Activated T-cell treated with anti-CD3 and anti-CD28 coated beads for 4 hours (primary cell): ENCODE measurements at places on chromosomes 13 and 19.

- no peak for DNase-seq
These were observed 77.0 kb downstream of the TM9SF2 start for GRCh38 chr13:99577934-99578917.

DNA sequence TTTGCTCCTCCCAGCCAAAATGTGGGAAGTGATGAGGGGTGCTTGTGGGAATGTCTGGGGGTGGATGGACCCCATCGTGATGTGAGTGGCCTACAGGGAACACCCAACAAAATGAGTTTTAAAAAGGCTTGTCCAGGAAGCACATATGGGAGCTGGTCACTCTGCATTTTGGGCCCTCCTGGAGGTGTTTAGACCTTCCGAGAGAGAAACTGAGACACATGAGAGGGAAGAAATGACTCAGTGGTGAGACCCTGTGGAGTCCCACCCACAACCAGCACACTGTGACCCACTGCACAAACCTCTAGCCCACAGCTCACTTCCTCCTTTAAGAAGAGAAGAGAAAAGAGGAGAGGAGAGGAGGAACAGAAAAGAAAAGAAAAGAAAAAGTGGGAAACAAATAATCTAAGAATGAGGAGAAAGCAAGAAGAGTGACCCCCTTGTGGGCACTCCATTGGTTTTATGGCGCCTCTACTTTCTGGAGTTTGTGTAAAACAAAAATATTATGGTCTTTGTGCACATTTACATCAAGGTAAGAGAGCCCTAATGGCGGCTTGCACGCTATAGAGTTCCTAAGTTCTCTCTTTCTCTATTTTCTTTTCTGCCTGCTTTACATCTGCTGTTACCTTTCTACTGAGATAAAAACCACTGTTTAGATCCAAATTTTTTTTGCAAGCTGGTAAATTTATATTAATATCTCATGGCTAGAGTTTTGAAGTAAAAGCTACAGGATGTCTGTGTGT is 13.3 kb upstream of the LILRB1 start:
- no peak for DNase-seq

DNA sequence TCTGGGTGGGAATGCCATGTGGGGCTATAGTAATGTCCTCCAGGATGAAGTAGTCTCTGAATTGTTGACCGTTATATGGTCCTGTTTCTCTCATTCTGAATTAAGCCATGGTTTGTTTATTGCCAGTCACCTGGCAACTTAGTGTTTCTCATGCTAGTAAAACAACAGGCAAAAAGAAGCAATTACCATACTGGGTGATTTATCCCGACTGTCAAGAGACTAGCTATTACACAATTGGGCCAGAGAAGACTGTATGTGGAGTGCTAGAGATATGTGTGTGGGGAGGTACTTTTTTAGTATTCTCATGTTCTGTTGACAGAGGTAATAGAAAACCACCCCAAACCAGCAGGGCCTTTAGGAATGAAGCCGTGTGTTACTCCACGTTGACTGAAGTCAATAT is 258.2 kb downstream of the TDRD3 start:
- DNase-seq: no peak

DNA sequence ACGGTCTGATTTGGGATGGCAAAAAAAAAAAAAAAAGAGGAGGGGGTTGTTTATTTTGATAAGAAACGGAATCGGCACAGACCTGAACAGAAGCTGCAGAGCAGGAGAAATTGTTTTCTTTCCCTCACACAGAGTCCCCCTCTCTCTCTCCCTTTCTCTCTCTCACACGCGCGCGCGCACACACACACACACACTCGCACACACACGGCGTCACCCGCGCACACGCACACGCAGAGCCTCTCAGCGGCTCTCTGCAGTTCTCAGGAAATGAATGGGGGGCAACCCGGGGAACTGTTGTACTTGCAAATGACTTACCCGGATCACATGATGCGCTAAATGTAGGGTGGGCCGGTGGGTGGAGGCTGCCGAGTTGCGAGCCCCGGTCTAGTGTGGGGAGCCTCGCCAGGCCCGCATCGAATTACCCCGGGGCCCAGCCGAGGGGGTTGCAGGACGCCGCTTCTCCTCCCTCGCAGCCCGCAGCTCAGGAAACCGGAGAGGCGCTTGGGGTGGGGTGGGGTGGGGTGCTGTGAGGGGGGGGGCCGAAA is 475 bp downstream of the KLF12 start:
- peak; percentile 79 for DNase-seq

DNA sequence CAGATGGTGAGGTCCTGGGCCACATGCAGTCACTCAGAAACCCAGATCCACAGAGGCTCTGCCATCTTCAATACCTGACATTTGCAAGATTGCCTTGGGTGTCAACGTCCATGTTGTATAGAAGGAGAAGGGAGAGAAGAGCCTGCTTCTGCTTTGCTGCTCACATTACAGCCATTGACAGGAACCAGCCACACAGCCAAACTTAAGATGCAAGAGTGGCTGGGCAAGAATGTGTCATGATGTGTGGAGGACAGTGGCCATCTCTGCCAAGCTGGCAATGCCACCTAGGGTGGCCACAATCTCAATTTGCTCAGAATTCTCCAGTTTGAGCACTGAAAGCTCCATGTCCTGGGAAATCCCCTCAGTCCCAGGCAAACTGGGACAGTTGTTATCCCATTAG is 25.9 kb upstream of the SERPINE3 start:
- DNase-seq: no peak

DNA sequence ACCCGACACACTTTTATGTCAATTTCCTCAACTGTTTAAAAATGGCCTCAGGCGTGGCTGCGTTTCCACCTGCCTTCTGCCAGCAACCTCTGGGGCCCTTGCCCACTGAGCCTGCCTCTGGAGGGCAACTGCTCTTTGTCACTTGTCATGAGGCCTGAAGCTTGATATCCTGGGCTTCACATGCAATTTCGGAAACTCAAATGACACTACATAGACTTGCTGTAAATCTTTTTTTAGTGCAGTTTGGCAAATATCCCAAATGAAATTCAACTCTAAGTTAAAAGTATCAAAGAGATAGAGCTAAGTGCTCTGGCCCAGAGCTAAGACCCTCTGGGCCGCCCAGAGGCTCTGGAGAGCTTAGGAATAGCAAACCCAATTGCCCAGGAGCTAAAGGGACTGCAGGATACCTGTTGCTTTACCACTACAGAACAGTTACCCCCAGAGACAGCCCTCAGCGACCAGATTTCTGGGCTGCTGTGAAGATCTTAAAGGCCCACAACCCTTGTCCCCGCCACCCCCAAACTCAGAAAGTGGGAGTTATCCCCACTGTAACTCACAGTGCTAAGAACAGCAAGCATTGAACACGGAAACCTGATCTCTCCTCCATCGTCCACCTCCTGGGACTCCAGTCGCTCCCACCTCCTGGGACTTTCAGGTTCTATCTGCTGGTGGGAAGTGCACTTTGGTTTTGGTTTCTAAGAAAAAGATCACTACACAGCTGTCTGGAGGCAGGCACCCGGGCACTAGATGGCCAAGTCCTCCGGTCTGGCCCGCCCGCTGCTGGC is 19.4 kb downstream of the GJA3 start:
- DNase-seq: no peak

- DNase-seq: peak; percentile 38
These were observed 755 bp upstream of the RAB3A start for GRCh38 chr19:18204394-18205199.

DNA sequence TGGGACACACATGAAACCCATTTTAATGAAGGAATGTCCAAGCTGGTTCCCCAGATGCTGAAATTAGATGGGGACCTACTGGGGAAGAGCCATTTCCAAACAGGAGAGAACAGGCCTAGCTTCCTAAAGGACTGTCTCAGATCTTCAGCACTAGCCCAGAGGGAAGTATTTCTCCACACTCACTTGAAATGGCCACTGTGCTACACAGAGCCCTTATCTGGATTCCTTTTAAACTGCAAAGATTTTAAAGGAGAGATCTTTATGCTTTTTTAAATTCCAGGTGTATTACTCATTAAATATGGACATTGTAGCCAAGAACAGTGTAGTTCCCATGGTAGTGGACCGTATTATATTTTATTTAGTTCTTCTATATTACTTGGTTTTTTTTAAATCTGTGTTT is 255.3 kb downstream of the SHISA2 start:
- DNase-seq: no peak

- no peak for DNase-seq
These were observed 49.4 kb downstream of the SERP2 start for GRCh38 chr13:44422755-44423643.

GRCh38 chr19:18637673-18638630 is 1.1 kb downstream of the KLHL26 start:
- DNase-seq: no peak

GRCh38 chr19:3944018-3944721 is 11.3 kb downstream of the NMRK2 start:
- DNase-seq: no peak

- no peak for DNase-seq
These were observed 97.3 kb downstream of the TDRD3 start for GRCh38 chr13:60494296-60494695.

DNA sequence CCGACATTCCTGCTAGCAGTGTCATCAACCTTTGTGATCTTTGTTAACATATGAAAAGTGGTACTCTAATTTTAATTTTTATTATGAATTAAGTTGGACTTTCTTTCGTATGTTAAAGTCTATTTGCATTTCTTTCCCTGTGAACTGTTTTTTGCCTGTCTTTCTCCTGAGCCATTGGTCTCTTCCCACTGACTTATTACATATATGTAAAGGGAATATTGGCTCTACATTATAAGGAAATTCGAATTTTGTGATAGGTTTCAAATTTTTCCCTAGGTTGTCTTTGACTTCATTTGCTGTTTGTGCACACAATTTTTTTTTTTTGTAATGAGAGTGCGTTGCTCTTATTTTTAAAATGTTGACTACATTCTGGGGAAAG is 442 bp upstream of the CDC16 start:
- no peak for DNase-seq

DNA sequence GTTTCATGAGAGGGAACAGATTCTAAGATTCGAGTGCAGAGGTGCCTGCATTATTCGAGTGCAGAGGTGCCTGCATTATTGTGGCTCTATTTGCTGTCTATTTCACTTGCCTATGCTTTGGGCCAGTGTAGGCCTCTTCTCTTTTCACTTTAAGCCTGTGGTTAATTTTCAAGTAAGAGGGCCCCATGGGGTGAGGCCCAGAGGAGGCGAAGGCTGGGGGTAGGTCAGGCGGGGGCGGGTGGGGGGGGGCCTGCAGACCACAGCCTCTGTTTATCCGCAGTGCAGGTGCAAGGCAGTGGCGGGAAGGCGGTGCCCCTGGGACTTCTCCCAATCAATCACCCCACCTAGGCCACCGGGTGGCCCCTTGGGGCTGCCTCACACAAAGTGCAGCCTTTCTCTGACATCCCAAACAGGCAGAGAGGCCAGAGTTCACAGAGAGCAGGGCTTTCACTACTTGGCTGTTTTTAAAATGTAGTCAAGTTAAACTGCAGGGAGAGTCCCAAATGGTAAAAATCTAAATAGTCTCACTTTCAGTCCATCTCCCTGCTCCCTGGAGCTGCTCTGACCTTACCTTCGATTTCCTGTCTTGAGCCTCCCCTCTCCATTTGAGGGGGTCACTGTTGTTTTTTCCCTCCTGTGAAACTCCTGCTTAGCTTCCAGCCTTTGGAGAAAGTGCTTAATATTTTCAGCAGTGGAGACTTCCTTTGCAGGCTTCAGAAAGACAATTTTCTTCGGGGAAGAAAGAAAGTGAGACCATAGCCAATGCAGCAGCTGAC is 249.0 kb downstream of the DLEU7 start:
- no peak for DNase-seq

DNA sequence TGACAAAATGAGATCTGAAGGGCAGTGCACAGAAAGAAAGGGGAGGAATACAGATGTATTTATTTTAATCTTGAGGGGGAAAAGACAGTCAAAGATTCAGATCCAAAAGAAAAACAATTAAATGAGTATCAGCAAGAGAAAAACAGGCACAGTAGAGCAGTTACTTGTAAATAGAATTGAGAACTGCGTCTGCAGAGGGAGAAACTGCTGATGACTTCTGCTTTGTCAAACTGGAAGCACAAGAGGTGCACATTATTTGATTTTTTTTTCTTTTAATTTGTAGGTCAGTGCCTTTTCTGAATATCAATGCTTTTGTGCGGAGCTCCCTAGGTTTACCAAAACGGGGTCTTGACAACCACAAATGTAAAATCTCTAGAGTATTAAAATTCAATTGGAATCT is 37.3 kb downstream of the EFNB2 start:
- no peak for DNase-seq

GRCh38 chr19:46915386-46915785 is 54.6 kb downstream of the ARHGAP35 start:
- no peak for DNase-seq

GRCh38 chr19:38115271-38115802 is 108.7 kb downstream of the DPF1 start:
- no peak for DNase-seq

GRCh38 chr19:54696117-54696548 is 28.1 kb upstream of the KIR3DL3 start:
- DNase-seq: no peak

DNA sequence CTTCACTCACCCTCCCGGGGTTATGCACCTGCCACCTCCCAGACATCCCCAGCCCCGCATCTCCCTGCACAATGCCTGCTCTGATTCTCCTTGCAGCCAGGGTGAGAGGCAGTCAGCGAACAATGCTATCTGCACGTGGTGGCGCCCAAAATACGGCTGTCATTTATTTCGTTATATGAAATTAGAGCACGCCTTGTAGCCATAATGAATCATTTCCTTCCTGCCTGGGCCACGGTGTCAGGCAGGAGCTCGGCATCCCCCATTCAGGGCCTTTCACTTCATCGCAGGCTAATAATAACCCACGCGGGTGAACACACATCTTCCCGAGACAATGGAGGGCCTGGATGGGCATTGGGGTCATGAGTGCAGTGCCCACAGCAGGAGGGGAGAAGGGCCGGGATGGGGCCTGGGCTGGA is 143.8 kb upstream of the ZNF507 start:
- DNase-seq: no peak

GRCh38 chr19:8460516-8461298 is 15.9 kb downstream of the HNRNPM start:
- no peak for DNase-seq

DNA sequence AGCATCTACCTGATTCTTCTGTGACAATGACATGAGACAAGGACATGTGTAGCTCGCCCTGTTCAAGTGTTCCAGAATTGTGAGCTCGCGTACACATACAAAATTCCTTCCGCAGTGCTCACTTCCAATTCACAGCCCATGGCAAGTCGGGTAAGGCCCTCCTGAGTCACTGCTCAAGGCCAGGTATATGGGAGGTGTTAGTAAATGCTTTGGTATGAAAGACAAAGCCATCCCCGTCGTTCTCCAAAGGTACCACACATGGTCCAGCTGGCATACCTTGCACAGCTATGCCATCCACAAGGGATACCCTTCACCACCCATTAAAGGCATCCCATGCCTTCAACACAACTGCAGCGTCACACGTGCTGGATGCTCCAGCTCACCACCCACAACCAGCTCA is 4.4 kb upstream of the ELL start:
- no peak for DNase-seq

DNA sequence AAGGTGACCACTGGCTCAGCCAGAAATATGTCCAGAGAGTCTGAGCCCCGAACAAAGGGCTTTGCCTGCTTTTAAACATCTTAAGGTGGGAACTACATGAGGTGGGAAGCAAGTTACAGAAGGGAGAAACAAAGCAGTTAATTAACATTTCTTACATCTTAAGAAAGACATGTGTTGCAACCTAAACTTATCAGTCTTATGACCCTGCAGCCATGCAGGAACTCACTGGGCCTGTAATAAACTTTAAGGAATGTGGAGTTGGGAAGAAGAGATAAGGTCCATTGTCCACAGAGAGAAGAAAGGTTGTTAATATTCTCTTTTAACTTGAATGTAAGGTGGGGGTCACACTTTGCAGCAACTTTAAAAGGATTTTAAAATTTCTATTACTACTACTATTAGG is 46.8 kb upstream of the CYP2A7 start:
- no peak for DNase-seq

- no peak for DNase-seq
These were observed 685.0 kb upstream of the SGCG start for GRCh38 chr13:22495819-22496218.
